ENCODE measurements at places on chromosomes 6 and 20. TPM values are rescaled to one million over a fixed set of nuclear protein-coding genes. Genes with fewer than 3 reads are reported as not detected.

GSTA5 gene
- not detected for total RNA-seq

LHFPL5 gene
- not detected for total RNA-seq

MCCD1 gene
- not detected for total RNA-seq

PAX1 gene
- not detected for total RNA-seq

PPP1R14C gene
- total RNA-seq = not detected

- DNase-seq = no peak
Measured at GRCh38 chr6:29797135-29797534, 30.5 kb upstream of the HLA-G start.

DNA sequence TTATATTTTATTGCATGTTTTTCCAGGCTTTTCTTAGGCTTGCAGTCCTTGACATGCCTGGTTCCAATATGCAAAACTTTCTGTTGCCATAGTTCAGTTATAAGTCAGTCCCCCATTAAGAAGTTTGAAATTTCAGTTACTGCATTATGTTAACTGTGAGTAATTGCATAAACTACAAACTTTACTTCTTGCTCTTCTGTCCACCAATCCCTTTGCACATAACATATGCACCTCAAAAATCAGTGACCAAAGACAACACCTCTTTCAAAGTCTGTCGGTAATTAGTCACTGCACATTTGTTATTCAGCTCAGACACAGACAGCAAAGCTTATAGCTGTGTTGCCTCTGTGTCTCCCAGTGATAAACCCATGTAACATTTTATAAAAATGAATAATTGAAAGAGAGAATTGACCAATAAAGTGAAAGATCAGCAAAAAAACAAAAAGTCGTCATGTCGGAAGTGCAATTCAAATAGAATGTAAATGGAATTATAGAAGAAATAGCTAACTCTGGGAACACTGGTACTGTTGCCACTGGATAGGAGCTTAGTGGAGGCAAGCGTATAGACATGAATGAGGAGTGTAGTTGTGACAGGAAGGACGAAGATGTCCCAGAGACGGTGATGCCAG, 50.3 kb upstream of the BTBD3 start:
- no peak for DNase-seq

DNA sequence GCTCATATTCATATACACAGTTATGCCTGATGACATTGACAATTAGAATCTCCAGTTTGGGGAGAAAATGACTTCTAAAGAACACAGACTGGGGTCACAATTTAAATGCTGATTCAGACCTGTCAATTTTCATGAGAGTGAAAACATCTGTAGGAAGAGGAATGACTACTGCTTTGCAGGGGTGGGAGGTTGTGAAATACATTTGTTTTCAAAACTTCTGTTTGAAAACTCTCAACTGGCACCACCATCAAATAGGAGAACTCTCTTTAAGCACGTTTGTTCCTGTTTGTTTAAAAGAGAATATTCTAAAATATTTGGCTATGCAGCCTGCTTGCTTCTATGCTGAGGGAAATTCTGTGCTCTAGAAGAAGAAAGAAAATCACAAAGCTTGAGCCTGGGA, 50.8 kb upstream of the ADGRF5 start:
- no peak for DNase-seq

GRCh38 chr6:160285541-160286105, 27.0 kb upstream of the SLC22A2 start:
- DNase-seq = no peak

DNA sequence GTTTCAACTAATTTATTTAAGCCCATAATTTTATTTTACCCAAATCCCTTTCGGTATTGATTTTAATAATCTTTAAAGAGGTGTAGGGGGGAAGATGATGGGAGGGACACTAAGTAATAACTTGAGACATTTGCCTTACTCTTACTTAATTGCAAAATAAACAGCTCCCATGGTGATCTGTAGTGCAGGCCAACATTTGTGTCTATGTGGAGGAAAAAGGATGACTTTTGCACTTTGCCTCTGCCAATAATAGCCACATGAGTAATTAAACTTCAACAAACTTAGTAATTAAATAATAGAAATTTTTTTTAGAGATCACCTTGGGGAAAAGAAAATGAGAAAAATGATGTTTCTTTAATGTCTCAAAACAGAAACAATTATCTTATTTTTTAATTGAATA, 29.9 kb upstream of the CD2AP start:
- DNase-seq = no peak

- no peak for DNase-seq
Measured at GRCh38 chr6:143087856-143088255, 27.2 kb downstream of the AIG1 start.

DNA sequence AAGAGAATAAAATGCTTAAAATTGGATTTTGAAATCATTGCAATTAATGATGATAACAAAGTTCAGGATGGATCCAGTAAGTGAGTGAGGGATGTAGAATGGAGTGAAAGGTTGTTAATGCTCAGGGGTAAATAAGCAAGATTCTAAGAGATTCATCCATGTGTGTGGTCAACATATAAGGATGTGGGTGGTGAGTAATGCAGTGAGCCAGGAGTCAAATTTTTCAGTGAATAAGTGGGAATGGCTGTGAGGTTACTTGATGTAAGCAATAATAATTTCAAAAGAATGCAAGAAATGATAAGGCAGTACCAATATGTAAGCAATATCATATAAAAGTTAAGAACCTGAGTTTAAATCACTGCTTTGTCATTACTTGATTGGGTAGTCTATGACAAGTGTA, 207.5 kb upstream of the ADGRB3 start:
- DNase-seq = no peak

- no peak for DNase-seq
Measured at GRCh38 chr20:56454754-56455153, 13.7 kb upstream of the RTF2 start.

DNA sequence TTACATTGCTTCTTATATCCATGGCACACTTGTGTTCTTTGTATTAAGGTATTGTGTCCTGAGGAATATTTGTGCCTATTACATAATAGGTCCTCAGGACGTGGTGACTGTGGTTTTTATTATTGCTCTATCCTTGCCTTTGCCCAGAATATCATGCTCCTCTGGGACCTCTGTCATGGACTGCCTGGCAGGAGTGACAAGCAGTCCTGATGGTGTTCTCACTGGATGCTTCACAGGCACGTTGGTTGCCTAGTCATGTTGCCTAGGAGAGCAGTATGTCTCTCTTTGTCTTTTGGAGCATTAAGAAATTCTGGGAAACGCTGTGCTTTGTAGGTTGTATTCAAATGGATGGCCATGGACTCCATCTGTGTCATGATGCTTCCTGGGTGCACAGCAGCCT, 24.7 kb upstream of the MROH8 start:
- DNase-seq = no peak

GRCh38 chr20:62583424-62583920, 58.8 kb upstream of the SLCO4A1 start:
- DNase-seq = no peak

DNA sequence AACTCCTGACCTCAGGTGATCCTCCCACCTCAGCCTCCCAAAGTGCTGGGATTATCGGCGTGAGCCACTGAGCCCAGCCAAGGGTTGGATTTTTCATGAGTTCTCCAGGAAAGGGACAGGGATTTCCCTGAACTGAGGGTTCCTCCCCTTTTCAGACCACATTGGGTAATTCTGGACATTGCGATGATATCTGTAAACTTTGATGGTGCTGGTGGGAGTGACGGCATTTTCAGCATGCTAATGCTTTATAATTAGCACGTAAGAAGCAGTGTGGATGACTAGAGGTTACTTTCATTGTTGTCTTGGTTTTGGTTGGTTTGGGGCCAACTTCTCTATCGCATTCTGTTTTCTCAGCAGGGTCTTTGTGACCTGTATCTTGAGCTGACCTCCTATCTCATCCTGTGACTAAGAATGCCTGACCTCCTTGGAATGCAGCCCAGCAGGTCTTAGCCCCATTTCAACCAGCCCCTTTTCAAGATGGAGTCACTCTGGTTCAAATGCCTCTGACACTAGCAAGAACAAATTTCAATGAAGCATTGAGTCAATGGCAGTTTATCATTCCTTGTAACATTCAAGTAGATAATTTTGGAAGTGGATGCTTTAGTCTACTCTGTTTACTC, 156.5 kb downstream of the TTLL2 start:
- no peak for DNase-seq

- DNase-seq = no peak
Measured at GRCh38 chr6:121641158-121641557, 205.7 kb downstream of the GJA1 start.

DNA sequence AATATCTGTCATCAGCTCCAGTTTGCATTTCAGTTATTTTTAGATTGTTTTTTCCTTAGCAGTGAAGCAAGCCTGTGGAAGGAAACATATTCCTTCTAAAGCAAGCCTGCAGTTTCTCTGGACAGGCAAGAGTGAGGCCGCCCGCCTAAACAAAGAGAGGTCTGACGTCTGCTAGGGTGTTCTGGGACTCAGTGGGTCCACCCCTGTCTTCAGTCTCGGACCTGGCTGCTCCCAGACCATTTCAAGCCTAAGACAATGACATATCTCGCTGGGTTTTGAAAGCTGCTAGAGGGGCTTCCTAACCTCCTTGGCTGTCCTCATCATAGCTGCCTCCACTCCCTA, 36.8 kb upstream of the RNF24 start:
- no peak for DNase-seq

Measured in activated T-helper 1 cell treated with anti-CD3 and anti-CD28 coated beads, Interleukin-12 subunit alpha, Interleukin-12 subunit beta, Interleukin-2, Interleukin-4 antibody, amounts not matched to agents 30 ng/mL and 10 ng/mL and 1 ng/mL, durations not matched to agents 14 hours and 24 hours and 36 hours (primary cell).